ENCODE measurements at places on chromosomes 13 and 19.

GRCh38 chr13:34156841-34157365 lies 339.0 kb downstream of the RFC3 start:
- DNase-seq = no peak

DNA sequence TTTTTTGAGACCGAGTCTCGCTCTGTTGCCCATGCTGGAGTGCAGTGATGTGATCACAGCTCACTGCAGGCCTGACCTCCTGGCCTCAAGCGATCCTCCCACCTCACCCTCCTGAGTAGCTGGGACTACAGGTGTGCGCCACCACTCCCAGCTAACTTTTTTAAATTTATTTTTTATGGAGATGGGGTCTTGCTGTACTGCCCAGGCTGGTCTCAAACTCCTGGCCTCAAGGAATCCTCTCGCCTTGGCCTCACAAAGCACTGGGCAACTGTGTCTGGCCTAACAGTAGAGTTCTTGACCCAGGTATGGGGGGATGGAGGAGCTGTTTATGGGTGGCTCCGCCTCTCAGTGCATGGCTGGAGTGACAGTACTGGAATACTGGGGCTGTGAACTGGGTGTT lies 59.6 kb downstream of the SMARCA4 start:
- DNase-seq = no peak

DNA sequence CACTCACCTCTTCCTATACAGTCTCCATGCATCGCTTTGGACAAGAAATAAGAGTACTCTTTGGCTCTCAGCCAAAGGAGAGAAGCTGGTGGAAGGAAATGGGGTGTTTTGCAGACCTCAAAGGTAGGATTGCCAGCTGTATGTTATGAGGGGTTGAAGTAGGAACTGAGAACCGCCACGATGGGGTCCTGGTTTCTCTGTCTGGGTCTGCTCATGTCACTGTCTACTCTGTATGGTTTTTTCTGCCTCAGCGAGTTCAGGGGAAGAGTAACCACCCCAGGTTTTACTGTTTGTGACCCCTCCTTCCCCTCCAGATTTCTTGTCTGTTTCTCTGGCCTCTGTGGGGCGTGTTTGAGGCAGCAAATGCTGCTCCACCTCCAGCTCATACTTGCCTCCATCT lies 4.1 kb downstream of the ZNF805 start:
- no peak for DNase-seq

- no peak for DNase-seq
Observed at GRCh38 chr13:31587698-31588266, 151.5 kb upstream of the RXFP2 start.

Data from stimulated activated CD4-positive, alpha-beta T cell treated with anti-CD3 and anti-CD28 coated beads, TNF-alpha, amount 100 ng/mL, for 1 hour (primary cell).